Endothelial cell of umbilical vein (primary cell): ENCODE measurements at places on chromosomes 1 and 21. TPM values are rescaled to one million over a fixed set of nuclear protein-coding genes. Genes with fewer than 3 reads are reported as not detected.

PDZK1IP1 gene
- not detected in 2 replicates for total RNA-seq

OR2AK2 gene
- not detected in 2 replicates for total RNA-seq

- no peaks in the 10 kb centered on the region for H3K4me1 ChIP-seq
- no peaks in the 10 kb centered on the region for H3K27me3 ChIP-seq
- no peak overlapping the region for H3K4me3 ChIP-seq
- no peak overlapping the region for H3K27ac ChIP-seq
- no peaks in the 10 kb centered on the region for H3K36me3 ChIP-seq
These were observed 276.9 kb upstream of the ZRANB2 start for GRCh38 chr1:71357708-71358107.

GRCh38 chr1:94831641-94832040 lies 11.5 kb downstream of the SLC44A3 start:
- no peak overlapping the region for H3K4me3 ChIP-seq
- DNase-seq, result no peak

DNA sequence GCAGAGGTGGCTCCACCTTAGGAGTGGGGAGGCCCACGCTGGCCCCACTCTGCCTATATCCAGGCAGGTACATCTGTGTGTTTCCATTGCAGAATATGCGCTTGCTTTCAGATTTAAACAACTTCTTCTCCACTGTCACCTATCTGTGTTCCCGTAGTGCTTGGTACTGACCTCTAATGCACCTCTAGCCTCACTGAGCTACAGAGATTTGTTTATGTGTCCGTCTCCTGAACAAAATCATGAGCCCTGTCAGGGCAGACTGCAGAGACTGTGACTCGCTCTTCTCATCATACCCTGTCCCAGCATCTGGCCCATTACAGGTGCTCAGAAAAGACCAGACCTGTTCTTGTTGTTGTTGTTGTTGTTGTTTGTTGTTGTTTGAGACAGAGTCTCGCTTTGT lies 14.5 kb upstream of the LRRC38 start:
- no peak overlapping the region for H3K4me3 ChIP-seq
- H3K4me1 ChIP-seq, result no peaks in the 10 kb centered on the region
- H3K27me3 ChIP-seq, result no peaks in the 10 kb centered on the region
- H3K36me3 ChIP-seq, result no peaks in the 10 kb centered on the region
- DNase-seq, result no peak

DNA sequence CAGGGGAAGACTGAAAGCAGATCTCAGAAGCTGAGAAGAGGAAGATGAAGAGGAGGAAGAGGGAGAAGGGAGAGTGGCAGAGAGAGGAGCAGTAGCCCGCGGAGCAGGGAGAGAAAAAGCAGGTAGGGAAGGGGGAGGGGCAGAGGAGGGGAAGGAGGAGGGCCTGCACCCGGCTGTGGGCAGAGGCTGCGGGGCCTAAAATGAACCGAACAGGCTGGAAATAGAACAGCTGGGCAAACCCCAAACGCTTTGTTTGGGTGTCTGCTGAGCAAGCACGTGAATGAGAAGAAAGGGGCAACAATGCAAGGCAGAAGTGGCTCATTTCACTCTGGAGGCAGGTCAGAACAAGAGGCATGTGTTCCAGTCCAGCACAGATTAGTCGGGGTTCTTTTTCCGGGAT lies 33.5 kb downstream of the KCNC4 start:
- no peak overlapping the region for H3K27ac ChIP-seq
- H3K27me3 ChIP-seq, result no peaks in the 10 kb centered on the region
- no peak overlapping the region for H3K4me3 ChIP-seq
- H3K4me1 ChIP-seq, result peaks cover 19% of the 10 kb centered on the region
- no peaks in the 10 kb centered on the region for H3K36me3 ChIP-seq

- no peaks in the 10 kb centered on the region for H3K36me3 ChIP-seq
- peaks cover 12% of the 10 kb centered on the region for H3K4me1 ChIP-seq
- no peak for DNase-seq
- no peak overlapping the region for H3K27ac ChIP-seq
These were observed 72.8 kb downstream of the MORN1 start for GRCh38 chr1:2318314-2319278.

GRCh38 chr1:114292194-114292593 lies 138.5 kb upstream of the SYT6 start:
- no peak overlapping the region for H3K27ac ChIP-seq
- H3K36me3 ChIP-seq, result no peaks in the 10 kb centered on the region
- H3K4me3 ChIP-seq, result no peak overlapping the region
- no peaks in the 10 kb centered on the region for H3K4me1 ChIP-seq
- DNase-seq, result no peak

DNA sequence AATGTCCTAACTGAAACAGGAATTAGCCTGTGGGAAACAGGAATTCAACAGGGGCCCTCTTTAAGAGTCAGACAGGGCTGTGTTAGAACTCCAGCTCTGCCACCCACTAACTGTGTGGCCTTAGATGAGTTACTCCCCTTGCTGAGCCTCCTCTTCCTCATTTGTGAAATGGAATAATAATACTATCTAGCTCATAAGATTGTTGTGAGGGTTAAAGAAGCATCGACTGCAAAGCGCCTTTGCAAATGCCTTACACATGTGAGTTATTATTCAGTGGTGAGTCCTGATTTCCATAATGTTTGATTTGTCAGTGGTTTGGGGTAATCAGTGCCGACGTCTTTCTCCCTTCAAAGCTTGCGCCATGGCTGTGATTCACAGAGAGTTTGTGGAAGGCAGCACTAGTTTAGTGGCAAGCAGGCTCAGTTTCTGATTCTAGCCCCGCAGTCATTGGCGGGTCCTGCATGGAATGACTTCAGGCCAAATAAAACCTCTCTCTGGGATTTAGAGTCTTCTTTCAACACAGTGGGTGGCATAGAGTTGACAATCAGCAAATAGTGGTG lies 388.5 kb downstream of the PLPP3 start:
- no peaks in the 10 kb centered on the region for H3K4me1 ChIP-seq
- no peak for DNase-seq
- no peak overlapping the region for H3K27ac ChIP-seq
- no peak overlapping the region for H3K4me3 ChIP-seq
- H3K27me3 ChIP-seq, result no peaks in the 10 kb centered on the region

- H3K27ac ChIP-seq, result no peak overlapping the region
- no peaks in the 10 kb centered on the region for H3K27me3 ChIP-seq
- H3K4me1 ChIP-seq, result no peaks in the 10 kb centered on the region
- H3K36me3 ChIP-seq, result no peaks in the 10 kb centered on the region
- no peak overlapping the region for H3K4me3 ChIP-seq
These were observed 1174.9 kb upstream of the ADGRL4 start for GRCh38 chr1:80181418-80181817.
